ENCODE measurements at places on chromosomes 5 and 9. TPM values are rescaled to one million over a fixed set of nuclear protein-coding genes. Genes with fewer than 3 reads are reported as not detected.

Gene PCDHGB4
- polyA plus RNA-seq: 1.6 TPM

Gene RNF180
- 0.24 TPM for polyA plus RNA-seq

Gene ALDOB
- not detected for polyA plus RNA-seq

Gene BHMT
- polyA plus RNA-seq: not detected

Gene MOB3B
- 7.6 TPM for polyA plus RNA-seq

Gene FRRS1L
- polyA plus RNA-seq: 0.54 TPM

GRCh38 chr5:18972177-18972576 is 1015.8 kb downstream of the CDH18 start:
- no peak for DNase-seq

GRCh38 chr5:6926491-6927038 is 213.3 kb downstream of the TENT4A start:
- DNase-seq: no peak

GRCh38 chr5:33531824-33532223 is 91.1 kb downstream of the TARS1 start:
- no peak for DNase-seq

DNA sequence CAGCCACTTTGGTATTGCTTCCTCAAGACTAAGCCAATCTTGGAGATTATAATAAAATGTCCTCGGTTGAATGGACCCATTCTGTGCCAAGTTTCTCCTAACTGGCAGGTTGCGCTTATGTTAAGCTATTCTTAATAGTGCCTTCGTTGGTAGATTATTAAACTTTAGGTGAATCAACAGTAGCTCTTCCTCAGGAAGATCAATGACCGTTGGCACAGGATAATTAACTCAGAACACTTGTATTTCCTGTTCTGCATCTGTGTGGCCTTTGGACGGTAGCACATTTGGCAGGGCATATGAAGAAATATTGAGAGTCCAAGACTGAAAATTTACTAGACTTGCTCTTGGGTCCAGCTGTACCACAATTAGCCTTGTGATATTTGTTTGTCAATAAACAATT is 402.9 kb downstream of the MLLT3 start:
- DNase-seq: no peak

- DNase-seq: no peak
Measured at GRCh38 chr9:76257311-76257710, 136.9 kb downstream of the RFK start.

DNA sequence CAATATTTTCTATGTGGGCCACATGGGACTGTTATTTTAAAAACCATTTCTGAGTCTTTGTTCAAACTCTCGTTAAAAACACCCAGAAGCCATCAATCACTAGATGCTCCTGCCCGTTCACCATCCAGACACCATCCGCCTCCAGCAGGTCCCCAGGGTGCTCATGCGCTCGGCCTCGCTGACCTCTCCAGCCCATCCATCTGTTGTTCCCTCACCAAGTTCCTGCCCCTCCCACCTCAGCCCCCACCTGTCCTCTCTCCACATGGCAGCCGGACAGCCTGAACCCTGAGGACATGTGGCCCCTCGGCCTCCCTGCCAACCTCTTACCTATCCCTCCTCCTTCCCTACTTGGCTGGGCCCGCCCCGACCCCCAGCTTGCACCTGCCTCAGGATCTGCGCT is 31.6 kb downstream of the NSUN2 start:
- no peak for DNase-seq

DNA sequence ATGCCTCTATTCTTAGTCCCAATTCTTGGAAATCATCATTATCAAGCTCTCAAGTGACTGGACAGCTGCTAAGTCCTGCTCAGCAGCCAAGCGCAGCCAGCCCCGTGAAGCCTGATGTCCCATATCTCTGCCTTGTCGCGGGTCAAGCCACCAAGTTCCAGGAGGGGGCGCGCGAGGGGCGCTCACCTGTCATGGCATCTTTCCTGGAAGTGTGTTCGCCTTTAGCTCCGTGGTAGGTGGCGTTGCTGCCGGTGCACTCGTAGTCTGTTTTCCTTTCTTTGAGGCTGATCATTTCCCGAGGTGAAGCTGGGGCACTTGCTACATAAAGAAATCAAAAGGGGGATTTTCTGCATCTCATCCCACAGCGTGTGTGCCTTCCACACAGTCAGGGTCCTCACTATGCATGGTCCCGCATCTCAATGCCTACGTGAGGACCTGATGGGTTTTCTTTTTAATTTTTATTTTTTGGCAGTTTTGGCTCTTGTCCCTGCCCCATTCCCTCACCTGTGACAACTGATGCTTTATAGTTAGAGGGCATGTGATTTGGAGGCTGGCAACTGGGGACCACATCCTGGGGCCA is 227.0 kb upstream of the DAP start:
- DNase-seq: peak; percentile 35

GRCh38 chr9:136544964-136545691 is 720 bp downstream of the NOTCH1 start:
- DNase-seq: no peak

- no peak for DNase-seq
Measured at GRCh38 chr9:82331079-82331478, 342.5 kb downstream of the SPATA31D1 start.

DNA sequence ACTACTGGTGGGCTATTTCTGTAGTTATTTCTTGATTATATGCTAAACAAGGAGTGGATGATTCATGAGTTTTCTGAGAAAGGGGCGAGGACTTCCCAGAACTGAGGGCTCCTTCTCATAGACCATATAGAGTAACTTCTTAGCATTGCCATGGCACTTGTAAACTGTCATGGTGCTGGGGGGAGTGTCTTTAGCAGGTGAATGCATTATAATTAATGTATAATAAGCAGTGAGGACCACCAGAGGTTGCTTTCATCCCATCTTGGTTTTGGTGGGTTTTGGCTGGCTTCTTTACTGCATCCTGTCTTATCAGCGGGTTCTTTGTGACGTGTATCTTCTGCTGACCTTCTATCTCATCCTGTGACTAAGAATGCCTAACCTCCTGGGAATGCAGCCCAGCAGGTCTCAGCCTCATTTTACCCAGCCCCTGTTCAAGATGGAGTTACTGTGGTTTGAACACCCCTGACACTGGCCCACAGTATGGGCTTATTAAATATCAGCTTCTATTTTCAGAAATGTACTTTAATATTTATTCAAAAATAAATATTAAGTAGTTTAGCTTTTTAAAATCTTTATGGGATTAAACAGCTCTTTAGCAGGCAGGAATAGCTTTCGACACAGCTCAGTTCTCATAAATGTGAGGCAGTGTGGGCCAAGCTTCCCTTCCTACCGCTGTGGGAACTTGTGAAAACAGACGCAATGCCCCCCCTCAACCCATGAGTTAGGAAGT is 44.4 kb downstream of the GALNT12 start:
- DNase-seq: no peak

- no peak for DNase-seq
Measured at GRCh38 chr9:128995791-128996190, 32.3 kb downstream of the SH3GLB2 start.

- DNase-seq: peak; percentile 20
Measured at GRCh38 chr5:163350083-163350482, 87.3 kb upstream of the CCNG1 start.

- DNase-seq: peak; percentile 55
Measured at GRCh38 chr9:33719581-33720374, 75.6 kb upstream of the PRSS3 start.
